Omental fat pad (tissue), 4 donors: ENCODE measurements at places on chromosomes 6 and 20. TPM values are rescaled to one million over a fixed set of nuclear protein-coding genes. Genes with fewer than 3 reads are reported as not detected.

DNA sequence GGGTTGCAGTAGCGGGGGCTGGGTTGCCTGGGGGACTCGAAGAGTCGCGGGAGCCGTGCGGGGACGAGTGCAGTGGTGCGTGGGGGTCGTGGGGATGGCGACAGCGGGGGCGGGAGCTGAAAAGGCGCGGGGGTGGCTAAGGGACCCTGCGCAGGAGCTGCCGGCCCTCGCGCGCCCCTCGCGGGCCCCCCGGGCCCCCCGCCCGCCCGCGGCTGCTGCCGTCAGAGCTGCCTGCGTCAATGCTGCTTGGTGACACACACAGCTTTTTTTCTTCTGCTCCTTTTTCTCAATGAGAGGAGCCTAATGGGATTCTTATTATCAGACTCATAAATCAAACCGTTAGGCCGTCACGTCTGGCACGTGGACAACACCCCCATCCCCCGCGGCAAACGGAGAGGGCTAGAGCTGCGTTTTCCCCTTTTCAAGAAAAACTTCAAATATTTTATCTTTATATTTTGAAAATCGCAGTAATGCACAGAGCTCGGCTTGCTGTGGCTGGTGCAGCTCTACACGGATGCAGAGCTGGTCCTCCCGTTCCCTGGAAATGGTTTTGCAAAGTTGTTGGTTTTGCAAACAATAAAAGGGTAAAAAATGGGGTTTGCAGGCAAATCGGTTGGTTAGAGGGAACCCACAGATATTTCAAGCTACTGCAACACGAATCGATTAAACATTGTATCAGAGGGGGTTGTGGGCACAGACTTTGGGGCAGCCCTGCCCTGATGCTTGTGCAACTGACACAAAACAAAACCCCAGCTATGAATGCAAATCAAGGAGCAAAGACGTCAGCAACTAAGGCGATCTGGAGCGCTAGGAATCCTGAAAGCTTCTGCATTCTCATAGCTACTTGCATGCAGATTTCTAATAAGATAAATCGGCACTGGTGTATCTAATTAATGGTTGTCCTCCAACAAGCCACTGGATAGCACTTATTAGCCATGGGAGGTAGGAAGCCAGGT lies 161.4 kb downstream of the TBXT start:
- no peak for DNase-seq

DNA sequence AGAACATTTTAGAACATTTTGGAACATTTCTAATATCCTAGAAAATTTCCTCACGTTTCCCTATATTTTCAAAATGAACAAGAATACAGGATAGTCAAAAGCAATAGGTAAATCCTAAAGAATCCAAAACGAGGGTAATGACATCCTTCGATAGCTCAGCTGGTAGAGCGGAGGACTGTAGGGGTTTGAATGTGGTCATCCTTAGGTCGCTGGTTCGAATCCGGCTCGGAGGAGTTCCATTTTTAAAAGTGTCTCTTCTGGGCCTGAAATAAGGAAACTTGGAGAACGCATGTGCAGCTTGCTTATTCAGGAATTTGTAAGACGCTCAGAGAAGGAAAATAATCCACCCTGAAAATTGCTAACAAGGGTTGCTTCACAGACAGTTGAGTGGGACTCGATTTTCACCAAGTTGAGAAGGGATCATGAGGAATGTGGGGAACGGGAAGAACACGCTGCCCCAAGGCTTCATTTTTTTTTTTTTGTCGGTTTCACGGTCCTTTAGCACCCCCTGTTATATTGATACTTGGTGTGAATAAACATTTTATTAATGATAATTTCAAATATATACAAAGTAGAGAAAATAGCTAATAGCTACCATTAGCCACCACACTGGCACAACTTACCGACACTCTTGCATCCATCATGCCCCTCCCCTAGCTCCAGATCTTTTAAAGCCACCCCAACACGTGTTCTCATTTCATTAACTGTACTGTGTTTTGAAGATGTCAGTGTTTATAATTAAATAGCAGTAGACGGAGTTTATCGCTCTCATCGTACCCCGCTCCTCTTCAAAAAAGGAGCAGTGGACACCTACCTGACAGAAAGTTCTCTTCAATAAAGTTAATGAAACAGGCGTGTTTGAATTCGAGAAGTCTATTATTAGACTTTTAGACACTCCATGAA lies 1.8 kb upstream of the ABT1 start:
- no peak for DNase-seq

- no peak for DNase-seq
Observed at GRCh38 chr6:157774153-157775135, 48.6 kb upstream of the SNX9 start.

DNA sequence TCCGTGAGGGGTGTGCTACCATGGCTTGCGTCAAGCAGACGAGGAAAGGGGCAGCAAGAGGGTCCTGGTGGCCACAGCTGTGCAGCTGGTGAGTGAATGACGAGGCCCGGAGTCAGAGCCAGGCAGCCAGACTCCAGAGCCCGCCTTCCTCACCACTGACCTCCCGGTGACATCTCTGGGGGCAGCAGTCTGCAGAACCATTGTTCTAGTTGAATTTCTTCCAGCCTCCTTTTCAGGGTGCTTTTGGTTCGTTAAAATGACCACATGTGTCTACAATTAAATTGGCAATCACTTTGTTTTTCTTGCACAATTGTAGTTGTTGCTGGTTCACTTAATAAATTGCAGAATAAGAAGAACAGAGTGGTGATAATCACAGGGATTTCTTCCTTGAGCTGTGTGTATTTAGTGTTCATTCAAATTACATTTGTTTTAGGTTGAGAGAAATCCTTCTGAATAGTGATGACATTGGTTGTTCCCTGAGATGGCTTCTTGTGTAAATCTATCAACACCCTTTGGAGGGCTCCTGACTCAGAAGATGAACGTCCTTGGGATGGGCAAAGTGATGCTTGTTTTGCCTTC lies 96.4 kb downstream of the TULP4 start:
- no peak for DNase-seq

DNA sequence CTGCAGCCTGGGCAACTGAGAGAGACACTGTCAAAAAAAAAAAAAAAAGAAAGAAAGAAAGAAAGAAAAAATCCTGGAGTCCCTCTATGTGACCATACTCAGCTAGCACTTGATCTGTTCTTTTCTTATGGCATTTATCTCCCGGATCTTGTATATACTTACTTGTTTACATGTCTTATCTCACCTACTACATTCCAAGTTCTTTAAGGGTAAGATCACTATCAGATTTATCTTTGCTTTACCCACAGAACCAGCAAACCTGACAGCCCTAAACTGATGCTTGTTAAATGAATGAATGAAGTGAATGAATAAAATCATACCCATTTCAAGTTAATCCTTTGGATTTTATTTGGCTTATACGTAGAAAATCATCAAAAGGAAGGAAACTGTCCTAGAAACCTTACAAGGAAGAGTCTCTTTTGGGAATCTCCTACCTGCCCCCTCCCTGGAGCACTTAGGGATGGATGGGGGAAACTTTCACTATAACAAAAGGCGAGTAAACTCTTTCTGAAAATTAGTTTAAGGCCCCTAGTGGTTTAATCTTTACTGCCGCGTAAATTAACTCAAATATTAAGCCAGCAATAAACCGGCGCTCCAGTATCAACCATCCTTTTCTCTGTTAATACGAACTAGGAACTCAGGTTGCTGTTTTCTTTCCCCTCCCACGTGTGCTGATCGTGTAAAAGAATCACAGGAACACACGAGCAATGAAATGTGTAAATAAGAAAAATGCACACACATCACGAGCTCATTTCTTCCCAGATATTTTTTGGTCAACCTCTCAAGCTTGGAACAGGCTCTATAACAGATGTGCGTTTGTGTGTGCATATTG lies 1.3 kb upstream of the UTRN start:
- DNase-seq = no peak

GRCh38 chr6:148746363-148747144 lies at the start of gene UST:
Gene UST, plus strand, starts transcription at chr6:148747030. Its CDS starts 401 bp downstream, at chr6:148747431.
- peak; percentile 38 for DNase-seq

Gene RWDD1
- total RNA-seq = 28.2 TPM

Gene CST4
- total RNA-seq = not detected

Gene GTF3C6
- 29.6 TPM for total RNA-seq

Gene OR12D1
- not detected for total RNA-seq
